Hypothalamus (tissue), 51 donors: ENCODE measurements at places on chromosomes 3 and 15.

GRCh38 chr3:8589880-8590556 is 54.6 kb downstream of the SSUH2 start:
- DNase-seq, result no peak

GRCh38 chr3:13411186-13411860 is 8.8 kb downstream of the NUP210 start:
- DNase-seq, result no peak

DNA sequence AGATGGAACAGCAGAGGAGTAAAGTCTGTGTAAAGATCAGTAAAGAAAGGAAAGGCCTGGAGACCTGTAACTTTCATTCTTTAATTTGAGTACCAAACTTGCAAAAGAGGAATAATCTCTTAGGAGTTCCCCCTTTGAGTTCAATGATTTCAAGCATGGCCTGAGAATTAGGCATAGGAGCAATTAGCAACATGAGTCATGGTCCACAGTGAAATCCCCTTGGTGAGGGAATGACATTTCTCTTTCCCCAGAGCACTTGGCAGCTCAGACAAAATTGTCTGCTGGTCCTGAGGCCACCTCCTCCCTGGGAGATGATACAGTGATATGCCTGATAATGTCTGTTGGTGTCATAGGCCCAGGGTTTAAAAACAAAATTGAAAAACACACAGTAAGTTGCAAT is 81.4 kb upstream of the CRBN start:
- no peak for DNase-seq

- DNase-seq, result no peak
These were observed 323.4 kb downstream of the MECOM start for GRCh38 chr3:169340065-169340464.

DNA sequence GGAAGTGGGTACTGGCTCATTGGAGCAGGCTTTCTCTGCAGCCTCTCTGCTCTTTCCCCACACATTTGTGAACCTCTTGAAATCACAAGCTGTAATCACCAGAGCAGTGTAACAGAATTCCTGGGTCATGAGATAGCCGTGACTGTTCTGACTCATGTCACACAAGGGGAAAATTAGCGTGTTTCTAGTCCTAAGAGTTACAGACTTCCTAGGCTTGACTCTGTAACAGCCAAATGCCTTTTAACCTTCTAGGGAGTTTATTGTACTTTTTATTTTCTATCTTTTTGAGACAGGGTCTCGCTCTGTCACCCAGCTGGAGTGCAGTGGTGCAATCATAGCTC is 54.7 kb upstream of the TRAK1 start:
- DNase-seq, result no peak

GRCh38 chr15:69760258-69760845 is 307.7 kb downstream of the RPLP1 start:
- DNase-seq, result no peak

GRCh38 chr15:82551646-82552247 is 11.5 kb upstream of the RPS17 start:
- DNase-seq, result no peak

GRCh38 chr3:18111796-18112232 is 313.3 kb downstream of the SATB1 start:
- DNase-seq, result no peak

DNA sequence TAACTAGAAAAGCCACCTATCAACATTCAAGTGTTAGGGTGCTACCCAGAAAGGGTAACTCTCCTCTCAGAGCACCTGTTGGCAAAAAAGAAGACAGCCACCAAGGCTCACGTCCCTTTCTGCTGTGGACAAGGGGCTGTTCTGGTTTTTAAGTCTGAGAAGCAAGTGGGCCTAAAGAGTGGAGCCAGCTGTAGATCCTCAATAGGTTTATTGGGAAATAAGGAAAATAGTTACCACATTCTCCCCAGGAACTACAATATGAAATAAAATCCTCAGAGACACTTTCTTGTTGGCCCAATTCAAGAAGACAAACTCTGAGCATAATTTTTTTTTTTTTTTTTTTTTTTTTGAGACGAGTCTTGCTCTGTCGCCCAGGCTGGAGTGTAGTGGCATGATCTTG is 35.8 kb downstream of the LRIG1 start:
- DNase-seq, result no peak

DNA sequence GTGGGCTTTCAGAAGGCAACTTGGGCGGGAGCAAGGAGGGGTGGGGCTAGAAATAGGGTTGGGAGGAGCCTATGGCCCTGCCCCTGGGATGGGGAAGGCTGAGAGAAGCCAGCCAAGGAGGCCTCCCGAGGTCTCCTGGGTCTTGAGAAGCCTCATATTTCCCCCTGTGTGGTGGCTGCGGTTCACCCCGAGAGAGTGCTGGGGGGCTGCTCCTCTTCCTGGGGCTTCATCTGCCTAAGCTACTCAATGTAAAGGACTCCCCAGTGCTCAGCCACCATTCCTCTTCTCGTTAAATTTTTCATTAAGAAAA is 174.3 kb downstream of the SMAD6 start:
- DNase-seq, result no peak
